ENCODE measurements at places on chromosomes 12 and 14.
A peak's percentile ranks its signal among the peaks of the same experiment; 100 is the strongest.

DNA sequence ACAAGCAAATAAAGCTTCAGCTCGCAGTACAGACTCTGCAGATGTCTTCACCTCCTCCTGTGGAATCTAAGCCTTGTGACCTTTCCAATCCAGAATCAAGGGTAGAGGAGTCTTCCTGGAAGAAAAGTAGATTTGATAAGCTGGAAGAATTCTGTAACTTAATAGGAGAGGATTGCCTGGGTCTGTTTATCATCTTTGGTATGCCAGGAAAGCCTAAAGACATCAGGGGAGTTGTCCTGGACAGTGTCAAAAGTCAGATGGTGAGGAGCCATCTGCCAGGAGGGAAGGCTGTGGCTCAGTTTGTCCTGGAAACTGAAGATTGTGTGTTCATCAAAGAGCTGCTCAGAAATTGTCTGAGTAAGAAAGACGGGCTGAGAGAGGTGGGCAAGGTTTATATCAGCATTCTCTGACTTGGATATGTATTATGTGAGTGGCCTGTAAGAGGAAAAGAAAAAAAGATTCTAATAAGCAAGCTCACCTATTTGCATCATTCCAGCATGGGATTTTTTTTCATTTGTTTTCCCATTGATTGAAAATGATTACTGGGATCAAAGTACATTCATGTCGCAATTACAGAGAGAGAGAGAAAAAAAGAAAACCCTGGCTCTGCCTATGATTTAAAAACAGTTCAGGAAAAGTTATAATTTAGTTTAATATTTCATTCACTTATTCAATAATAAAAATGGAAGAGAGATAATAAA is 767 bp downstream of the REP15 start:
- no peak for DNase-seq

GRCh38 chr12:82688596-82688995 is 1.9 kb downstream of the TMTC2 start:
- no peak for DNase-seq

- no peak for DNase-seq
These were observed 7.2 kb downstream of the PDE3A start for GRCh38 chr12:20375560-20375959.

GRCh38 chr12:123254853-123255446 is 16.7 kb downstream of the CDK2AP1 start:
- DNase-seq, result no peak

GRCh38 chr14:88683119-88683518 is 109.6 kb downstream of the EML5 start:
- DNase-seq, result no peak

DNA sequence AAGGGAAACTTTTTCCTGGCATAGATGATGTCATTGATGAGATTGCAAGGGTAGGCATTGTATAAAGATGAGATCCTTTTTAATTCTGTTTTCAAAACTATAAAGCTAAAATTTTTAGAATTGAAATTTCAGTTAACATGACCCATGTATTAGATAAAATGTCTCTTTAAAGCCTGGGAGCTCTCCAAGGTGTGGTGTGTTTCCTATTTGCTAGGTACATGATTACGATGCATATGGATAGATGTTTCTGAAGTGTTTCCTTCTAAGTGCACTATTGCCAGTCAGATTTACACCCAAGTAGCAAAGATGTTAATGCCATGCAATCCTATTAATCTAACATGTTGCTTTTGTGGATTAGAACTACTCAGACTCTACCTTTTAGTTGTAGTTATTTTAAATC is 834.7 kb downstream of the DIO2 start:
- no peak for DNase-seq

DNA sequence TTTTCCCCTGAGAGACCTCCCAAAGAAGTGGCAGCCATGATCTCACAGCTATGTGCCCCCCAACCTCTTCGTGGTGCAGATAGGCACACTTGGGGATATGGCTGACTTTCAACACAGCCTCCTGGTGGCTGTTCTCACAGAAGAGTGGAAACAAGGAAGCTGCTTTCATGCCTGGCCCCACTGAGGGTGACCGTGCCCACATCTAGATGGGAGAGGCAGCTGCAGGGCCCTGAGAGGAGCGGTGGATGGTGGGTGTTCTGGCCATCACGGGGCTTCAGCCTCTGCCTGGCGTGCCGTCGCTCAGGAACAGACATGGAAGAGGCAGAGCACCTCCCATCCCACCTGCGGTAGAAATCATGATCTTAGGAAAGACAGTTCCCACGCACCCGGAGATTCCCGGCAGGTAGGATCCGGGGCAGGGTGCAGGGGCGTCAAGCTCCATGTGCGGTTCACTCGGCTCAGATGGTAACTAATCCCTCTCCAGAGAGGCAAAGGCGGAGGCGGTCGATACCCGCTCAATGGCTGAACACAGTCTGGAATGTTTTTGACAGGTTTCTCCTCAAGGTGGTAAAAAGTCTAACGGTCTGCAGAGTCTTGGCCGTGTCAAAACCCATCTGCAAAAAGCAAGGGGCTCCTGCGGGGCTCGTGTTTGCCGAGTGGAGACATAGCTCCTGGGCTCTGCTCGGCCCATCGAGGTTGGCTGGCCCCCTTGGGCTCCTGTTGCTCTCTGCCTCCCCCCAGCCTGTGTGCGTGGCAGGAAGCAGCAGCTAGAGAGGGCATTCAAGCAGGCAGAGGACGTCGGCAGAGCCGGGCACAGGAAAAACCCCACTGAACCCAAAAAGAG is 225.2 kb upstream of the RTL1 start:
- DNase-seq, result no peak

GRCh38 chr12:82319276-82319675 is 38.9 kb downstream of the CCDC59 start:
- DNase-seq, result no peak

DNA sequence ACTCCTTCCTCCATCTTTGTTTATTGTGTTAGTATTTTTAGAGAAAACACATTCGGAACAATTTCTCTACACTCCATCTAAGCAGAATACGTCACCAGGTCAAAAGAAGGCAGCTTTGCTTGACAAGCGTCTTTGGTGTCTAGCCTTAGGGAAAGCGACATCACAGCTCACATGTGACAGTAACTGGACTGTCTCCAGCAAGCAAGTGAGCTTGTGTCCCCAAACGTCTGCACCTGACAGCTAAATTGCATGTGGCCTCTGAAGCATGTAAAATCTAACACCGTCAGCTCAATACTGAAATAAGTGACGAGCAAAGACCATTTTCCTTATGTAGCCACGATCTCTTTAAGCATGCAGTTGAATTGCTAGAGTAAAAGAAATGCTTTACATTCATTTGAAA is 509.8 kb downstream of the GLT1D1 start:
- no peak for DNase-seq

- DNase-seq, result peak; percentile 32
These were observed 162.7 kb downstream of the BMP4 start for GRCh38 chr14:53793790-53794505.

GRCh38 chr14:32813401-32813800 is 125.3 kb upstream of the NPAS3 start:
- DNase-seq, result no peak

GRCh38 chr14:67963960-67964812 is 144.6 kb downstream of the RAD51B start:
- DNase-seq, result no peak

- no peak for DNase-seq
These were observed 532 bp upstream of the PRKD1 start for GRCh38 chr14:29928117-29928640.

DNA sequence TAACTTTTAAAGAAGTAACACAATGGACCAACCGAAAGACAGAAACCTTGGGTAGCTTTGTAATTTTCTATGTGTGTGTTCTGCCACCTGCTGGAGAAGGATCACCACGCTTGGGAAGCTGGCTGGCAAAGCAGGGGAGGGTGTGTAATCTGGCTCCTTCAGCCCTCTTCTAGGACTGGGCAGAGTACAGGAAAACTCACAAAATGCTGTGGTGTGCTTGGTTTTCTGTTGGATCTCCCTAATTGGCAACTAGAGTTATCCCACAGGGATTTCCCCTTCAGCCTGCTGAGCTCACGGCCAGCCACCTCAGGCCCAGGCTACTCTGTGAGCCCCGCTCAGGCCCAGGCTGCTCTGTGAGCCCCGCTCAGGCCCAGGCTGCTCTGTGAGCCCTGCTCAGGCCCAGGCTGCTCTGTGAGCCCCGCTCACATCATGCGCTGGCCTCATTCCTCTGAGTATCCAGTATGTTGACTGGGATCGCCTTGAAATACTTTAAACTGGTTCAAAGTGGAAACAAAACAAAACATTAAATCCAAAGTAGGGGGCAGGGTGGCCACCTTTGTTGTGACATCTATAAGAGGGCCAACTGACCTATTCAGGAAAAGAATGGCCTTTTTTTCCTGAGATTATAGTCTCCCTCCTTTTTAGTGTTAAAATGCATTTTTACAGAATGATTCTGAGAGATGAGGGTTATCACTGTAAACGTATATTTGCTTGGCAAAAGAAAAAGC is 52.0 kb upstream of the RNU6-8 start:
- no peak for DNase-seq

All from amygdala (tissue), 56 donors.